ENCODE measurements at places on chromosomes 3 and 15. TPM values are rescaled to one million over a fixed set of nuclear protein-coding genes. Genes with fewer than 3 reads are reported as not detected.

The GPR15 gene
- total RNA-seq, result not detected

The MYL3 gene
- total RNA-seq, result 0.54 TPM

The ZNF660 gene
- total RNA-seq, result 2.3 TPM

The HIGD2B gene
- not detected for total RNA-seq

The BFSP2 gene
- 0.96 TPM for total RNA-seq

The TMEM158 gene
- total RNA-seq, result 1.1 TPM

The MKRN3 gene
- 3.1 TPM for total RNA-seq

The PLCH1 gene
- total RNA-seq, result 2.9 TPM

The ACAN gene
- 0.27 TPM for total RNA-seq

The AEN gene
- total RNA-seq, result 78.2 TPM

The ADAMTSL3 gene
- 0.67 TPM for total RNA-seq

The AGTR1 gene
- not detected for total RNA-seq

The GOLGA8G gene
- not detected for total RNA-seq

The POU1F1 gene
- total RNA-seq, result not detected

The PLOD2 gene
- 38.5 TPM for total RNA-seq

The ERC2 gene
- 17.0 TPM for total RNA-seq

The CACNA2D2 gene
- 0.55 TPM for total RNA-seq

The GPR176 gene
- total RNA-seq, result 55.9 TPM

The GOLGA6L7 gene
- not detected for total RNA-seq

The SLC28A2 gene
- total RNA-seq, result not detected

The RNF111 gene
- total RNA-seq, result 15.3 TPM

The CSK gene
- 51.0 TPM for total RNA-seq

The TRIM42 gene
- not detected for total RNA-seq

The COL8A1 gene
- total RNA-seq, result 24.4 TPM

The ITIH1 gene
- total RNA-seq, result not detected

Measured in kidney epithelial cell (primary cell).